Activated CD8-positive, alpha-beta T cell treated with anti-CD3 and anti-CD28 coated beads for 36 hours (primary cell): ENCODE measurements at places on chromosomes 13 and 19. TPM values are rescaled to one million over a fixed set of nuclear protein-coding genes. Genes with fewer than 3 reads are reported as not detected.

WDR88 gene
- not detected for total RNA-seq

ZNF541 gene
- total RNA-seq, result 0.41 TPM

KANK3 gene
- 3.6 TPM for total RNA-seq

GRCh38 chr13:98228661-98229341 lies 51.7 kb upstream of the RNF113B start:
- no peak overlapping the region for H3K27ac ChIP-seq
- no peaks in the 10 kb centered on the region for H3K36me3 ChIP-seq
- DNase-seq, result no peak
- H3K4me3 ChIP-seq, result no peak overlapping the region
- no peaks in the 10 kb centered on the region for H3K4me1 ChIP-seq
- peaks cover 9% of the 10 kb centered on the region for H3K27me3 ChIP-seq

DNA sequence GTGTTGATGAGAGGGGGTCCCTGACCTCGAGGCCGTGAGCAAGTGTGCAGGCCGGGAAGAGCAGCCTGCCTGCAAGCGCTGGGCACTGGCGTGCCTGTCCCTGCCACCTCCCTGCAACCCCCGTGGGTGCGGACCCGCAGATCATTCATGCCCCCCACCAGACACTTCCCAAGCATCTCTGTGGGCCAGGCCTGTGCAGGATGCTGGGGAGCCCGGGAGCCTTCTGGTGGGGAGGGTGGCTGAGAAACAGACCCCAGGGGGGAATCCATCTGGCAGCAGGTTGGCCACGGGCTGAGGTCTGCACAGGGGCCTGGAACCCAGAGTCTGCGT lies 18.4 kb upstream of the CACTIN start:
- no peaks in the 10 kb centered on the region for H3K4me1 ChIP-seq
- no peaks in the 10 kb centered on the region for H3K27me3 ChIP-seq
- no peak overlapping the region for H3K4me3 ChIP-seq
- H3K36me3 ChIP-seq, result peaks cover 3% of the 10 kb centered on the region

DNA sequence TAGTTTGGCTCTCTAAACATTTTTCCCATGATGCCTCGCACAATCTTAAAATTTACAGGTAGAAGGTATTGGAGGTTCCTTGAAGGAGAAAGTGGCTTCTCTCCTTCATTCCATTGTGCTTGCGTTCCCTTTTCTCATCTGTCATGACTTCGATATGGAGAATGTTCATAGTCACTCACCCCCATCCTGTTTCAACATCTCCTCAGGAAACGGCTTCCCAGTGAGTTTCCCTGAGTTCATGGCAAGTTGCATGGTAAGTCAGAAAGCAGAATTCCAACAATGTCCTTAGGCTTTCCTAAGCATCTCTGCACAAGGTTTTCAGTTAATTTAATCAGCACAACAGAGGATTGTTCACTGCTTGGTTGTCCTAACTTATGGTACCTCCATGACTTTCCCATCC lies 581.8 kb upstream of the SLITRK5 start:
- H3K27ac ChIP-seq, result no peak overlapping the region
- H3K36me3 ChIP-seq, result no peaks in the 10 kb centered on the region
- DNase-seq, result no peak
- H3K4me3 ChIP-seq, result no peak overlapping the region

DNA sequence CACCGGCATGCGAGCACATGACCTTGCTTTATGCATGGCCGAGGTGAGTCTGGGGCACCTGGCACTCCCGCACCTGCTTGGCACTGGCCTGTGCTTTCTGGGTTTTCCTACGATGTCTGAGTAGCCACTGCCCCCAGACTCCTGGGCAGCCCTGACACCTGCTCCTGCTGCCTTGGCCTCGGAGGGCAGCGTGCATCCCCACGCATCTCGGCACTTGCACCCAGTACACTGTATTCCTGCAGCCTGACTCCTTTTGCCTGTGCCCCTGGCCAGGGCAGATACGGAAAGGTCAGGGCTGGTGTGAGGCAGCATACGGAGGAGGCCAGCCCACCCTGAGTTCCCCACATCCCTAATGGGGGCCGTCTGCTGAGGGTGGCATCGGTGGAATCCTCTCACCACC lies 340.6 kb downstream of the TEX29 start:
- H3K36me3 ChIP-seq, result no peaks in the 10 kb centered on the region
- no peaks in the 10 kb centered on the region for H3K4me1 ChIP-seq
- H3K27me3 ChIP-seq, result peaks cover 1% of the 10 kb centered on the region

DNA sequence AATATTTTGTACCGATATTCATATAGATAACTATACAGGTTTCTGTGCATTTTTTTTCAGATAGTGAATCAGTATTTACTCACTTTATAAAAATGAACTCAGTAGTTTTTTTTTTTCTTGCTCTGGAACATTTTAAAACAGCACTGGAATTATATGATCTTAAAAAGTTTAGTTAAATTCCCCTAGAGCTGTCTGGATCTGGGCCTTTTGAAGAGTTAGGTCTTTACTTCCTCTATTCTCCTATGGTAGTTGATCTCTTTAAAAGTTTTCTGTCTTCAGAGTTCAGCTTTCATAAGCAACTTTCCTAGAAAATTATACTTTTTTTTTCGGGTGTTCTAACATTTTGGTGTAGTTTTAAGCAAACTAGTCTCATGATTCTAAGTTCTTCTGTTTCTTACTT lies 21.8 kb upstream of the RBM26 start:
- DNase-seq, result no peak
- H3K27ac ChIP-seq, result no peak overlapping the region
- peaks cover 4% of the 10 kb centered on the region for H3K36me3 ChIP-seq
- no peaks in the 10 kb centered on the region for H3K27me3 ChIP-seq

DNA sequence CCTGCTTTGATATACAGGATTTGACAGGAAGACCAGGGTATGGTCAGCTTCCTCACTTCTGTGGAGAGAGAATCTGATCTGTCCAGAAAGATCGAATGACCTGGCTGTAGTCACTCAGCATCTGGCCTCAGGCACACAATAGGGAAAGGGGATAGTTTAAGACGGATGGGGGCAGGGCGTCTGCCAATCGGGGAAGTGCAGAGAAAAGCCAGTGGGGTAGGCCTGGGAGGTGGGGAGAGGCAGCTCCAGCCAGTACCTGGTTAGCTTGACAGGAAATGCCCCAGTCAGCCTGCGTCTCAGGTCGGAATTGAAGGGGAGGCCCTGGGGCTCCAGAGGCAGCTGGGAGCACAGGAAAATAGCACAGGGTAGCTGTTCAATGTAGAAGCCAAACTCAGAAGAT lies 12.4 kb downstream of the ZNF444 start:
- H3K36me3 ChIP-seq, result peaks cover 9% of the 10 kb centered on the region
- peak overlapping the region; percentile 71 for H3K27ac ChIP-seq
- DNase-seq, result no peak
